ENCODE measurements at places on chromosomes 12 and 14.

- peaks cover 37% of the 10 kb centered on the region for H3K27me3 ChIP-seq
- no peak for DNase-seq
- H3K36me3 ChIP-seq: no peaks in the 10 kb centered on the region
- no peak overlapping the region for H3K27ac ChIP-seq
- H3K4me1 ChIP-seq: peaks cover 7% of the 10 kb centered on the region
- H3K4me3 ChIP-seq: no peak overlapping the region
Measured at GRCh38 chr12:132608231-132609171, 1.9 kb downstream of the LRCOL1 start.

GRCh38 chr12:115013236-115013981, 329.4 kb upstream of the TBX3 start:
- no peaks in the 10 kb centered on the region for H3K4me1 ChIP-seq
- no peaks in the 10 kb centered on the region for H3K36me3 ChIP-seq
- no peak for DNase-seq
- H3K27ac ChIP-seq: no peak overlapping the region
- no peak overlapping the region for H3K4me3 ChIP-seq

GRCh38 chr12:121657305-121658008, 12.0 kb downstream of the MORN3 start:
- H3K4me3 ChIP-seq: no peak overlapping the region
- DNase-seq: no peak
- no peaks in the 10 kb centered on the region for H3K27me3 ChIP-seq
- H3K36me3 ChIP-seq: peaks cover 5% of the 10 kb centered on the region

DNA sequence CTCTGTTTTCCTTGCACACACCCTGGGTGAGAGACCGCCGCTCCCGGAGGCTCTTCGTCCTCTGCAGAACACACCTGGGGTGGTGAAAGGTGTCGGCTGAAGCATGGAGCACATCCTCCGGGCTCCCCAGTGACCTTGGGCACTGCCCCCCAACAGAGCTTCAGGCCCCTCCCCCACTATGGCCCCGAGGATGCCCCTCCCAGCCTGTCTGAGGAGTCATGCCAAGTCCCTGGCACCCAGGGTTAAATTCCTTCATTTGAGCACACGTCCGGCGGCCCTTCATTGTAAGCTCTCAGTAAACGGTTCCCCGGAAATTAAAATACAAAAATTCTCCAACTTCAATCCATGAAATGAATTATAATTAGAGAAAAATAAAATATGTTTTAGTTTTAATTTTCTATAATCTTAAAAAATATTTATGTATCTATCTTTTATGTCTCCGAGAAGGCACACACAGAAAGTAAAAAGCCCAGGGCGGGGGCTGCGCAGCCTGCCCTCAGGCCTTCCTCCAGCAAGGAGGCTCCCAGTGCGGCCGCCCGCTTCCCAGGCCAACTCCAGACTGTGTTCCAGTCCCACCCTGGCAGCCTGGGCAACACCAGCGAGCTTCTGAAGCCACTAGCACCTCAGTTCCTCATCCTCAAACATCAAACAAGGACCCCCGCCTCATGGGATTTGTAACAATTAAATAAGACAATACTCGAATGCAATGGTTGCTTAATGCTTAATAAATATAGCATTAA, 63.5 kb downstream of the TMEM132D start:
- H3K36me3 ChIP-seq: no peaks in the 10 kb centered on the region
- no peak overlapping the region for H3K4me3 ChIP-seq
- DNase-seq: no peak
- no peaks in the 10 kb centered on the region for H3K27me3 ChIP-seq
- no peak overlapping the region for H3K27ac ChIP-seq

DNA sequence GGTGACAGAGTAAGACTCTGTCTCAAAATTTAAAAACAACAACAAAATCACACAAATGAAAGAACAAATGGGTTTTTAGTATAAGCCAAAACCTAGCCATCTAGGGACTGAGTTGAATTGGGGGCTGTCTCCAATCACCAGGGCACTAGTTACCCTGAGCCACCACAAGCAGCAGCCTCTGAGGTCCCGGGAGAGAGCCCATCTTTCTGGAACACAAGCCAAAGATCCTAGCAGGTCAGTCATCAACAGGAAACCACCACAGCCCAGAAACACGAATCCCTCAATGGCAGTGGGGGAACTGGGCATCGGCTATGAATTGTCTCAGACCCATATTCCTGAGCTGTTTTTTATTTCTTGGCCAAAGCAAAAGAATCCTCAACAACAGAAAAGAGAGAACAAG, 75.3 kb downstream of the KDM2B start:
- H3K27me3 ChIP-seq: no peaks in the 10 kb centered on the region
- peak overlapping the region; percentile 37 for H3K27ac ChIP-seq
- no peak overlapping the region for H3K4me3 ChIP-seq
- no peak for DNase-seq
- peaks cover 74% of the 10 kb centered on the region for H3K36me3 ChIP-seq

All from activated B cell treated with CpG ODN at 0.5 μM for 24 hours (primary cell).